ENCODE measurements at places on chromosomes 5 and 9. TPM values are rescaled to one million over a fixed set of nuclear protein-coding genes. Genes with fewer than 3 reads are reported as not detected.
A peak's percentile ranks its signal among the peaks of the same experiment; 100 is the strongest.

- DNase-seq: peak; percentile 2
Observed at GRCh38 chr5:11719888-11720481, 184.3 kb downstream of the CTNND2 start.

- peak; percentile 42 for DNase-seq
Observed at GRCh38 chr5:91556-92263, at the start of gene PLEKHG4B. PLEKHG4B (plus strand) TSS chr5:92168; CDS start chr5:92232, 64 bp downstream.

NME5 gene
- not detected for total RNA-seq

ADCY2 gene
- not detected for total RNA-seq

- no peak for DNase-seq
Observed at GRCh38 chr5:122089096-122090013, 11.3 kb upstream of the LOX start.

- DNase-seq: no peak
Observed at GRCh38 chr9:14822666-14823065, 87.6 kb downstream of the FREM1 start.

DNA sequence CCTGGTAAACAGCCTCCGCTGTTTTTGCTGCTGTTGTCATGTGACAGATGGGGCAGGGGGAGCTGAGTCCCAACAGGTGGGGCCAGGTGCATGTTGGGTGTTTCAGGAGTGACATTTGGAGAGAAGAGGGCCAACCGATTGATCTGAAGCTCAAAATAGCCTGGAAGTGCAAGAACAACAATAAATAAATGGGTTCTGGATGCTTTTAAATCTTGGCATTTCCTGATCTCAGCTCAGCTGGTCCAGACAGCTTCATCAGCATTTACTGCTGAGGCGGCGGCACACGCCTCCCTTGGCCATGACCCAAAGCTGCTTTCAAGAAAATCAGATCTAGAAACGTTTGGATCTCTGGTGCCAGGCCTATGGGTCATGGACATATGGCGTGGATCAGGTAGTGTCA lies 70.5 kb downstream of the PPARGC1B start:
- no peak for DNase-seq
